ENCODE measurements at places on chromosomes 12 and 14. TPM values are rescaled to one million over a fixed set of nuclear protein-coding genes. Genes with fewer than 3 reads are reported as not detected.
A peak's percentile ranks its signal among the peaks of the same experiment; 100 is the strongest.

- DNase-seq: no peak
These were observed 30.3 kb downstream of the PDE3A start for GRCh38 chr12:20398686-20399085.

DNA sequence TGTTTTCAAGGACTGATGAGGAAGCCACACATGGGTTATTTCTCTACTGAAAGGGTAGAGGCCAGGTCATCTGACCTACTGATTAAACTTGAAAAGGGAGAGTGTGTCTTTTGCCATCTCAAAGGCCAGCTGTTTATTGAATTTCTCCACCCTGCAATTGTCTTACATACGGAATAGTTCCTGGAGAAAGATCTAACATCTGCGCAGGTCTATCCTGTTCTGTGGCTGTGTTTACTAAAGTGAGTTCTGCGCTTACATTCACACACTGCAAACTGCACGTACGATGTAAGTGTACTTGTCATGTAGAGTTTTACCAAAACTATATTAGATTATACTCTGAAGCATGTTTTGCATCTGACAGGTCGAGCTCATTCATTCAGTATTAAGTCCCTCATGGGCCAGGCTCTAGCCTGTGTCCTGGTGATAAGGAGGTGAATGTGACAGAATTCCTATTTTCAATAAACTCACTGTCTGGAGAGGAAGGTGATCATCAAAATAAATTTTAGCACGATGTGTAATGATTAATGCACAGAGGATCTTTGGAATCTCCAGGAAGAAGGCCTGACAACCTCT lies 96.6 kb downstream of the PRKCH start:
- no peak for DNase-seq

DNA sequence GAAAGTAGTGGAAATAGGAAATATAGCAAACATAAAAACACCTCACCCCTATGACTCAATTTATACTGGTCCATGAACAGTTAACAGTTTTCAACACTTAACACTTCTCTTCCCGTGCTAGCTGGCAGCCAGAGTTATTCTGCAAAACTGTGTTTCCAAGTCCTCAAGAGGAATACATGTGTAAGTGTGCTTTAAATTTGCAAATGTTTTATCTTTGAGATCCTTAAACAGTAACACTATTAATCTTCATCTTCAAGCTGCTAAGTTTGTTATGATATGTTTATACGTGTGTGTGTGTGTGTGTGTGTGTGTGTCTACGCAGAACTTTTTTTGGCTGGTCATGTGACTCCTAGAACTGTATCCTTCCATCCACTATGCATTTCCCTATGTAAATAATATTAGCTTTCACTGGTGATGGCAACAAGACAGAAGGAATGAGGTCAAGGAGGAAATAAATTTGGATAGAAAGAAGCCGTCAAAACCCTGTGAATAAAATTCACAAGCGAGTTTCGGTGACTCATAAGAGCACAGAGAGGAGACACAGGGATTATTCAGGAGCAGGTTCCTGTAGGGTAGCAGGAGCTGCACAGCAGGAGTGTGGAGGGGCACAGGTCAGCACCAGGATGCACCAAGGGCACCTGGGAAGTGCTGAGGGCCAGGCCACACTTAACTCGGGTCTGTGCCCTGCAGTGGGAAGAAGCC lies 105.9 kb upstream of the ETV6 start:
- DNase-seq: no peak

GRCh38 chr12:91492648-91493047 lies 310.0 kb upstream of the DCN start:
- no peak for DNase-seq

DNA sequence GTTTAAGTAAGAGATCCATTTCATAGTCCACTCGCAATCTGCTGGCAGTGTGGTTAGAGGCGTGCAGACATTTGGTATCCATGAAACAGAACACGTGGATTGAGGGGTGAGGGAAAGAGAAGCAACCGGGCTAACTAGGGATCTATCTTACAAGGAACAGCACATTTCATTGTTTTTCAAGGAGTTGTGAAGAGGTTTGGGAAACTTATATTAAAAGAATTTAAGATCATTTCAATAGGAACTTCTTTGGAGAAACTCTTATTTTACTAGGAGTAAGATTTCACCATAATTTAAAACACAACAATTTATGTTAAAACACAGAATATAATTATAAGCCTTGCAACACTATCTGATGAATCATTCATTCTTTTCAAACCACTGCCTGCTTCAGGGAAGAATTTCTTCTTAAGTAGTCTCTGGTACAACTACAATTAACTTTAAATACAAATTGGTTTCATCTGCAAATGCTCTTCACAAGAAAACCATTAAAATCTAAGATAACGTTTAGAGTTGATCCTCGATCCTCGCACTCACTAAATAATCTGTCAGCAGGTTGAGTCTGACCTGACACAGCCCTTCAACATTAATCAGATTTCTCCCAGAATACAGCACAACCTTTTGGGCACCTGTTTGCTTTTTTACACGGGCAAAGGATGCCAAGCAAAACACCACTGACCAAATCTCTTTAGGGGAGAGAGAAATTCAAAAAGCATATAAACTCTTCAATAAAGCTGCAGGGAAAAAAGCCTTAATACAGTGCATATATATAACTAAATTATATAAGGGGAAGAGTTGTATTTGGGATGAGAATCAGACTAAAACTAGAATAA lies 27.3 kb downstream of the PPTC7 start:
- peak; percentile 82 for DNase-seq

DNA sequence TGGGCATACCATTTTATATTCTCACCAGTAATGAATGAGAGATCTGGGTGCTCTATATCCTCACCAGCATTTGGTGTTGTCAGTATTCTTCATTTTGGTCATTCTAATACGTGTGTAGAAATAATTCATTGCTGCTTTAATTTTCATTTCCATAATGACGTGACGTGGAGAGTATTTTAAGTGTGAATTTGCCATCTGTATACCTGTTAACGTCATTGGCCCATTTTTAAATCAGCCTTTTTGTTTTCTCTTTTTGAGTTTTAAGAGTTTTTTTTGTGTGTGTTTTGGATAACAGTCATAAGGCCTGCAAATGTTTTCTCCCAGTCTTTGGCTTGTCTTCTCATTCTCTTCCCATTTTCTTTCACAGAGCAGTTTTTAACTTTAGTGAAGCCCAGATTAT lies 74.4 kb upstream of the SYT1 start:
- DNase-seq: no peak

GRCh38 chr12:31406345-31406744 lies 80.4 kb upstream of the SINHCAF start:
- DNase-seq: no peak

DNA sequence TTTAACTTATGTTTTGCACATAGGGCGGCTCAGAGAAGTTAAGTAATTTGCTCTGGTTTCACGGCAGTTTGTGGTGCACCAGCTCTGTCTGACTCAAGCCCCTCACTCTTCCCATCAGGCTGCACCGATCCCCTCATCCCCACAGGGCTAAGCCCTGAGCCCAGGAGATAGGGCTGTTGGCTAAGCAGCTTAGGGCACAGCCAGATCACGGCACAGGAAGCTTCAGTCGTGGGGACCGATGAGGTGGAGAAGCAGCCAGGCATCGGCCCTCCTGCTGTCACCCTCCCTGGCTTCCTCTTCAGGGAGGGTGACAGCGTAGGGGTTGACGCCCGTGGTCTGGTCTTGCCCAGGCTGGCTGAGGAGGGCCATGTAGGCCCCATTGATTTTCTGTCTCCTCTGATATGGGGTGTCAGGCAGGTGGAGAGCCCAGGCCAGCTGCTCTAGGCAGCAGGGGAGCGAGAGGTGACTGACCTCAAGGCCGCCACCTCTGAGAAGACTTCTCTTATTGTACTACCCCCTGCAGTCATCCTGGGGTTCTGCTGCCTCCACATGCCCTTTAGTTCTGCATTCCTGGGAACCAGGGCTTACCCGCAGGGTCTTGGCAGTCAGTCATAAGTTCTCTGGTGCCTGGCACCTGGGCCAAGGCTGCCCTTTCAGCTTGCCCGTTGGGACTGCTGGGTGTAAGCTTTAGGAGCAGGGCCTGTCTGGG lies 166.4 kb downstream of the TSPAN9 start:
- DNase-seq: no peak

- peak; percentile 45 for DNase-seq
These were observed 210.5 kb downstream of the BCAT1 start for GRCh38 chr12:24738441-24738840.

DNA sequence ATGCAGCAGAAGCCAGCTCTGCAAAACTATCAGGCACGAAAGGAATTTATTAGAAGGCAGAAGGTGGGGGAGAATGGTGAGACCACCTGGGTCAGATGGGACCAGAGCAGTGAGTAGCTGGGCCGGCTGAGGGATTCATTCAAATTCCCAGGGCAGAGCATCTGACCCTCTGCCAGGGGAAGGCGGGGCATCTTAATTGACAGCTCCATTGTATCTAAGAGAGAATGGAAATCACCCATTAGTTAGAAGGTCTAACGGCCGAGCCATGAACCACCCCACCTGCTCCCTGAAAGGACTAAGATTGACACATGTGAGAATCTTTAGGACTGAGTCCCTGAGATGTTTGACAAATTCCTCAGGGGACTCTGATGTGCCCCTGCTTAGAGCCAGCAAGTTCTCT lies 83.7 kb downstream of the PHETA1 start:
- no peak for DNase-seq

- DNase-seq: peak; percentile 15
These were observed 10.4 kb downstream of the OTUB2 start for GRCh38 chr14:94036313-94037167.

DNA sequence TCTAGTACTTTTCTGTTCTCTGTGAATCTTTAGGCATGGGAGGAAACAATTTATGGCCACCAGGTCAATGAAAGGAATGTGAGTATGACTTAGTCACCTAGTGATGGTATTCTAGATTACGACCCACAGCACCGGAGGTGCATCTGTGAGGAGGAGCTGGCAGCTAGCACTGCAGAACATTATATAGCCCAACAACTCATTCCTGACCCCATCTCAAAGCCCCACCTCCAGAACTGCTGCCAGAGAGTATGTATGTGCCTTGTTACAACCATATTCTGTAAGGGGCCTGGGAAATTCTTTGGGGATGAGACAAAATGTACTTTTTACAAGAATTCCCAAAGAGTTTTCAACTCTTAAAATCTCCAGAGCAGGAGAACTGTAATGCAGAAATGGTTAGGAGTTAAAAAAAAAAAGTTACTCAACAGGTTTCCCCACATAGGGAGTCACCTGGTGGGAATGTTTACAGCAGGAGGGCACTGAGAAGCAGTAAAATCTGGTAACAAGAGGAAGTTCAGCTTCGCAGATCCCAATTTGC lies 34.9 kb upstream of the CERS5 start:
- peak; percentile 93 for DNase-seq

DNA sequence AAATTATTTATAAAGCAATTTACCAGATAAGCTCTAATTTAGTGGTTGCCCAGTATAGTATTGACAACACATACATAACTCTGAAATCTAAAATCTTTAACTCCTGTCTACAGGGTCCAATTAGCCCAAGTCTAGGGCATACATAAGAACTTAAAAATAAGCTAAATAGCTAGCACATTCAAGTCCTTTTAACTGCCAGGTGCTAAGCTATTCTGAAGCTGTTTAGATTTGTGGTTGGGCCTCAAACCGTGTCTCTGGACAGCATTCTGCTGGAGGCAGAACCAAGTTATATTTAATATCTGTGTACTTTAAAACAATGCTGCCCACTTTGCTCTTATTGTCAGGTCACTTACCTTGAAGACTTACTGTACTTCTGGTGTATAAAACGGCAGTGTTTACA lies 19.0 kb downstream of the RPS6KA5 start:
- no peak for DNase-seq

GRCh38 chr12:124684496-124684895 lies 117.1 kb upstream of the NCOR2 start:
- DNase-seq: no peak

DNA sequence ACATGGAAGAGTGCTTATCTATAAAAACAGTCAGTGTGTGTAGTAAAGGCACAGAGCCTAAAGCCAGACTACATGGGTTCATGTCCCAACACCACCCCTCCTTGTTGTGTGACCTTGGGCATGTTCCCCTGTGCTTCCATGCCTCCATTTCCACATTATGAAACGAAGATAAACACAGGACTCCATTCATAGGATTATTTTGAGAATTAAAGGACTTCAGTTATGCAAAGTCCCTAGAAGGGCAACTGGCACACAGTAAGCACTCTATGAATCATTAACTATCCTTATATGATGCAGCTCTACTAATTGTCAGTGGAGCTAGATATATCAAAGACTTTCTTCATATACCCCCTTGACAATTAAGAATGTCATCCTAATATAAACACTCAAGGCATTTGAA lies 17.8 kb downstream of the IFNG-AS1 start:
- DNase-seq: no peak

- DNase-seq: no peak
These were observed 74.1 kb upstream of the SLC38A2 start for GRCh38 chr12:46446645-46447044.

- no peak for DNase-seq
These were observed 121.6 kb downstream of the GLT1D1 start for GRCh38 chr12:128974881-128975280.

DNA sequence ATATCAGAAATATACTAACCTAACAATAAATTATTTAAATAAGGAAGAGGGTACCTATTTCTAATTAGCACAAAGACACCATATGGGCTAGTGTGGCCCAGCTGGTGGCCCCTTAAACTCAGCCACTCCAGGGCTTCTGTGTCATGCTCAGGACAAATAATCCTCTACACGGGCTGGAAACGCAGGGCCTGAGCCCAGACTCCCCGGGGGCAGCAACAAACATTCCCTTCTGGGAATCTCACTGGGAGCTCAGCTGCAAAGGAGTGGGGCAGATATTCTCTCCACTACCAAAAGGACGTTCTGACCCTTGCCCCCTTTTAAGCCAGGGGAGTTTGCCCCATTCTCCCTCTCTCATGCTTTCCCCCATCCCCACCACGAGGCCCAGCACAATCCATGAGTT lies 43.7 kb upstream of the ELK3 start:
- no peak for DNase-seq

GRCh38 chr12:62434494-62435302 lies 31.9 kb upstream of the MON2 start:
- DNase-seq: no peak

- DNase-seq: no peak
These were observed 289.8 kb upstream of the PWP1 start for GRCh38 chr12:107395817-107396216.

DNA sequence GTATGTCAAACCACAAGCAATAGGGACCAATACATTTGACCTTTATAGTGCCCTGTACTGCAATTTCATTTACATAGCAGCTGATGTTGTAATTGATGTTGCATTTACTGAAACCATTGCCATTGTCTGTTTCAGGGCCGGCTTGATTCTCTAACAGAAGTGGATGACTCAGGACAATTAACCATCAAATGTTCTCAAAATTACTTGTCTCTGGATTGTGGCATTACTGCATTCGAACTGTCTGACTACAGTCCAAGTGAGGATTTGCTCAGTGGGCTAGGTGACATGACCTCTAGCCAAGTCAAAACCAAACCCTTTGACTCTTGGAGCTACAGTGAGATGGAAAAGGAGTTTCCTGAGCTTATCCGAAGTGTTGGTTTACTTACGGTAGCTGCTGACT lies 216.0 kb downstream of the AKAP6 start:
- no peak for DNase-seq

GRCh38 chr14:43745746-43746145 lies 761.3 kb downstream of the FSCB start:
- no peak for DNase-seq

The ZNF705A gene
- total RNA-seq: not detected

The EID3 gene
- 1.9 TPM for total RNA-seq

The ADCY4 gene
- 0.32 TPM for total RNA-seq

The SERPINA5 gene
- total RNA-seq: 0.36 TPM

The AHNAK2 gene
- 34.3 TPM for total RNA-seq

The SIX6 gene
- not detected for total RNA-seq

The DLGAP5 gene
- total RNA-seq: 2.2 TPM

The MGAT4C gene
- total RNA-seq: 1.2 TPM

The PCNX4 gene
- total RNA-seq: 67.9 TPM

The CLEC4C gene
- total RNA-seq: not detected

The KCNH3 gene
- 0.14 TPM for total RNA-seq

The SERPINA9 gene
- total RNA-seq: 0.22 TPM

The ACSM4 gene
- total RNA-seq: not detected

The HOXC9 gene
- total RNA-seq: not detected
